ENCODE measurements at places on chromosomes 5 and 9.

GRCh38 chr5:1014346-1014745 is 5.7 kb downstream of the NKD2 start:
- no peak for DNase-seq

GRCh38 chr9:99019510-99020331 is 76.0 kb downstream of the COL15A1 start:
- no peak for DNase-seq

- DNase-seq, result no peak
Observed at GRCh38 chr5:60366489-60366888, 333.5 kb downstream of the DEPDC1B start.

- no peak for DNase-seq
Observed at GRCh38 chr5:40521925-40522324, 157.8 kb upstream of the PTGER4 start.

DNA sequence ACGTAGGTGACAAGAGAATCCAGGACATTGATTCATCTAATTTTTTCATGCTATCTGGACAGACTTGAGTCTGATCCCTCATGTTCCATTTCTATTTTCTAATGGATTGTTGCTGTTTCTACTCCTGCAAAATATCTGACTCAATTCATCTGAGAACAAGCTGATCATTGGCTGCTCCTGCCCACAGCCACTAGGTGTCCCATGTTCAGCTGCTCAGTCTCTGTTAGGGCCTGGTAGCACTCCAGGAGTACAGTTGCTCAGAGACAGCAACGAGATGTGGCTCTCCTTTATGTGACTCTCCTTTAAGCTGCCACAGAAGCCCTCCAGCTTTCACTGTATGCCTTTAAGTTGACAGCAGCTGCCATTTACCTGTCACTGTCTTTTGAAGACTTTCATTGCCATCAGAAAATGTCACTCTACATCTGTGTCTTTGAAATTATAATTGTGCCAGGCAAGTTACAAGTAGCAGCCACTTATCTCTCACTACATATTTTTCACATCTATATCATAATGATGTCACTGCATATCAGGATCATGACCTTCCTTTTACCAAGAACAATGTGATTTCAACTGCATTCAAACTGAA is 1944.2 kb upstream of the NUDT12 start:
- no peak for DNase-seq

- no peak for DNase-seq
Observed at GRCh38 chr9:100087218-100087617, 11.6 kb downstream of the ERP44 start.

- no peak for DNase-seq
Observed at GRCh38 chr5:106966686-106967315, 703.9 kb downstream of the EFNA5 start.

- DNase-seq, result no peak
Observed at GRCh38 chr5:78765756-78766411, 117.3 kb upstream of the LHFPL2 start.

- no peak for DNase-seq
Observed at GRCh38 chr9:75754080-75754479, 136.4 kb upstream of the PCSK5 start.

- no peak for DNase-seq
Observed at GRCh38 chr9:96080364-96080763, 204.9 kb downstream of the ERCC6L2 start.

- no peak for DNase-seq
Observed at GRCh38 chr5:124998520-124998919, 252.1 kb upstream of the ZNF608 start.

DNA sequence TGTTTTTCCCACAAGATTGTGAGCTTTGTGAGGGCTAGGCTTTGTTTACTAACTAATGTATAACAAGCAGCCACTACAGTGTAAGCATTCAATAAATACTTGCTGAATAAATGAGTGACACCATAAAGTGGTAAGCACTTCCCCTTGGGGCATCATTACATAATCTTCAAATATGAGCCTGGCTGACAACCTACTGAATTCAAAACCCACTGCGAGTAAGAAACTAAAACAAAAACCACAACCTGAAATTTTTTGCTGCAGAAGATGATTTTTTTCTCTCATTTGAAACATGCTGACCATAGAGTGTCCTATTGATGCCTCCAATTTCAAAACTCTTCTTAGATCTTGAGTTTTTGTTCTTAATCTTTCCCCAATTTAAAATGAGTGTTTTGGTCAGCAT is 331.3 kb upstream of the CCNG1 start:
- no peak for DNase-seq

DNA sequence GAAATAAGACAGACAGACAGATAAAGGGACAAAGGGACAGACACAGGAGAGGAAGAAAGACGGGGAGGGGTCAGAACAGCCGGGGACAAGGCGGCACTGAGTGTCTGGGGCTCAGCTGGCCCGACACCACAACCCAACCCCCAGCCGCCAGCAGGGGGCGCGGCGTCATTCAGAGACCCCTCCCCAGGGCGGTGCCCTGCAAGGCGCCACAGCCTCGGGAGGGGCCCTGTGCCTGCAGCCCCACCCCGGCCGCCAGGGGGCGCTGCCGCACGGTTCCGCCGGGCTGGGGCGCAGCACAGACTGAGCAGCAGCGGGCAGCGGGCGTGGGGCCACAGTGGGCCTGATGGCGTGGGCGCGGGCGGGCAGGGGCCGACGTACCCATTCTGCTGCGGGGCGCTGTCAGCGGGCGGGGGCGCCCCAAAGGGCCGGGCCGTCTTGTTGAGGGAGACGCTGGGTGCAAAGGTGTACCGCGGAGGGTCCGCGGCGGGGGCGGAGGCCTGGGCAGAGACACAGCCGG is 5.9 kb downstream of the PDLIM7 start:
- DNase-seq, result no peak

GRCh38 chr9:14349447-14350348 is 35.8 kb upstream of the NFIB start:
- no peak for DNase-seq

DNA sequence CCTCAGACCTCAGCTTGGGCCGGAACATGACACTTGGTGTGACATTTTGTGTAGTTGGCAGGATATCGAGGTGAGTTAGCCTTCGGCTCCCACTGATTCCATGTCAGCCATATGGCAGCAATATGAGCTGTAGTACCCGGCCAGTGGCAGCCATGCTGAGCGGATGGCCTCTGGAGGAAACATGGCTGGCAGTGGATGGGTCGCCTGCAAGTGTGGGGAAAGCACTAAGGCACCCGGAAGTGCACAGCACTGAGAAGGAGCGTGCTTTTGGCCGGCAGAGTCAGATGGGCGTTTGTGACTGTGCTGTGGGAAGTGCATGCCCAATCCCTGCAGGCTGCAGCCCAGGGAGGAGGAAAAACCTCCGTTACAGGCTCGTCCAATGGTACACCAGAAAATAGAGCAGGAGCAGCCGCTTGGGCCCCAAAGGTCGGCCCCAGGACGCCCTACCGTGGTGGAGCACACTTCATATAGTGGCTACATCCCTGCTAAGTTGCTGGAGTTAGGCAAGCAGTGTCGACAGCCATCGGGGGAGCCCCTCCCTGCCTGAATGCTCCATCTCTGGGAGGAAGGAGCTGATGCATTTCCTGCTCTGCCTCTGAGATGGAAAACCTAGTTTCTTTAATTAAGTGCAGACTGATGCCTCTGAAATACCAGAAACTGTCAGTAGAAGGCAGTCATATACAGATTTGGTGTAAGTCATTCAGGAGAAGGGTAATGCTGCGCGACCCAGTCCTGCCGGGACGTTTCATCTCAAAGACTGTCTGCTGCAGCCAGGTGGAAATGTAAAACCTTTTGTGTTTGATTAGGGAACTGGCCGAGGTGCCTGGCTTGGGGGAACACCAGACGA is 2185.8 kb upstream of the ACO1 start:
- DNase-seq, result no peak

GRCh38 chr5:83964271-83964670 is 243.6 kb upstream of the HAPLN1 start:
- DNase-seq, result no peak

DNA sequence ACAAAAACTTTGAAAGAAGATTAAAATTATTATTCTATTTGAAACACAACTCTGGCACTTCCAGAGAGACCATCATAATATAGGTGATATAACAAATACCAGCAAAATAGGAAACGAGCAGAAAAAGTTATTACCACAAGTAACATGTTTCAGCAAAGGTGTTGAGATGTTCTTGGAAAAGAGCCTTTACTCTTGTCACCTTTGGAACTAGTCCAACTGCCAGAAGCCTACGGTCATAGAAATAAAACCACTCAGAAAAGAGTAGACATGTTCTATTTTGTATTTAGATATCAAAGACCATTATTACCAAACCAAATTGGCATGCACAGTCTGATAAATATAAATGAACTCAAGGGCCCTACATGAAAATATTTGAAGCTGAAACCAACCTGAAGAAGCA is 145.0 kb upstream of the DMAC1 start:
- no peak for DNase-seq

- DNase-seq, result no peak
Observed at GRCh38 chr9:134678206-134678605, 36.6 kb downstream of the COL5A1 start.

DNA sequence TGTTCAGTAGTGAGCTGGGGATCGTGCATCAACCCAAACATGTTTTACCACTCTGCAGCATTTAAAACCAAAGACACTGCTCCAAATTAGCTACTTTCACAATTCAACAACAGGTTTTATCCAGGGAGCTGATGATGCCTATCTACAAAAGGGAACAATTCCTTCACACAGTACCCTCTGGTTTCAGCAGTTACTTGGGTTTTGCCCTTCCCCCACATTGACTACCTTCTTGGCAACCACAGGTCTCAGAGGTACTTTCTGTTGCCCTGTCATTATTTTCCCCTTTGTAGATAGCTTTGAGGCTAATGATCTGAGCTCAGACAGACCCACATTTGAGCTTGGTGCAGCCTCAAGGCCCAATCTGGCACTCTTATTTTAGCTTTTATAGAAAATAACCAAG is 96.1 kb downstream of the WDR41 start:
- DNase-seq, result no peak

GRCh38 chr9:36987409-36987808 is 46.7 kb downstream of the PAX5 start:
- DNase-seq, result no peak
